ENCODE measurements at places on chromosomes 1 and 21.

DNA sequence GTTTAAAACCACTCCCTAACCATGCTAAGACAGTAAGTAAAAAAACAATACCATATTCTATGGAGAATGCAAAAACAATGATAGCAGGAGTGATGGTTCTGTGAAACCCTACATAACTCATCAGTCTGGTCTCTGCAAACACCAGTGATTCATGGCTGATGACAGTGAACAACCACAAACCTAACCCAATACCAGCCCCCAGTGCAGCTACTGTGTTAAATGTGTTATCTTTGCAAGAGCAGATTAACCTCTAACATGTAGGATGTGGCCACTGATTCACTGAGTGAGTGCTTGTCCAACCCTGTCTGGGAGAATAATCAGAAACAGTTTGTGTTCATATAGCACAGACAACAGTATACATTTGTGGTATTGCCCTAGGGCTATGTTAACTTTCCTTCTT is 100.2 kb upstream of the COG2 start:
- DNase-seq, result no peak

DNA sequence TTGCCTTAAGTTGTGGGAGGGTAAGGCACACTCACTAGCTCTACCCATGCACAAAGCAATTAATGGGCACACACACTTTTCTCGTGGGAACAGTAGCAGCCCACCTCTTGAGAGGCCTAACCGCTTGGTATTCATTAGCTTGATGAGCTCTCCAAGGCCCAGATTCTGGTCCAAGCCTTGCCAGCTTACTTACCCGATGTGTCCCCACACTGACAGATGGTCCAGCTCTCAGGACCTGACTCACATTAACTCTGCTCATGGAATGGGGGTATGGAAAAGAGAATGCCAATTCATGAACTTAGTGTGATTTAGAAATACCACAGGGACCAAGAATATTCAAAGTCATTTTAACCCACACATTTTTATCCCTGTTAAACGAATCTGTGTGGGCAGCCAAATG is 106.8 kb upstream of the CACHD1 start:
- DNase-seq, result no peak

DNA sequence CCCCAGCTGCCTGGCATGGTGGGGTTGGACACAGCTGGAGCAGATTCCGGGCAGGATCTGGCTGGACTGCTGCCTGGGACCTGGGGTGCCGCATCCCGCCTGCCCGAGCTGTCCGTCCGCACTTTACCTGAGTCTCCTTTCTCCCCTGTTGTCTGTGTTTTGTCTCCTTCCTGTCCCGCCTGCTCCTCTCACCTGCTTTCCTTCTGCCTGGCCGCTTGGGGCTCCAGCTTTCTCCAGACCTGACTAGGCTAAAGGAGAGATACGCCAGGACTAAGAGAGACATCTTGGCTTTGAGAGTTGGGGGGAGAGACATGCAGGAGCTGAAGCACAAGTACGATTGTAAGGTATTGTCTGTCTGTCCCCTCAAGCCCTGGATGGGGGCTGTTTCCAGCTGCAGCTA is 73.3 kb downstream of the ARHGEF10L start:
- DNase-seq, result no peak

DNA sequence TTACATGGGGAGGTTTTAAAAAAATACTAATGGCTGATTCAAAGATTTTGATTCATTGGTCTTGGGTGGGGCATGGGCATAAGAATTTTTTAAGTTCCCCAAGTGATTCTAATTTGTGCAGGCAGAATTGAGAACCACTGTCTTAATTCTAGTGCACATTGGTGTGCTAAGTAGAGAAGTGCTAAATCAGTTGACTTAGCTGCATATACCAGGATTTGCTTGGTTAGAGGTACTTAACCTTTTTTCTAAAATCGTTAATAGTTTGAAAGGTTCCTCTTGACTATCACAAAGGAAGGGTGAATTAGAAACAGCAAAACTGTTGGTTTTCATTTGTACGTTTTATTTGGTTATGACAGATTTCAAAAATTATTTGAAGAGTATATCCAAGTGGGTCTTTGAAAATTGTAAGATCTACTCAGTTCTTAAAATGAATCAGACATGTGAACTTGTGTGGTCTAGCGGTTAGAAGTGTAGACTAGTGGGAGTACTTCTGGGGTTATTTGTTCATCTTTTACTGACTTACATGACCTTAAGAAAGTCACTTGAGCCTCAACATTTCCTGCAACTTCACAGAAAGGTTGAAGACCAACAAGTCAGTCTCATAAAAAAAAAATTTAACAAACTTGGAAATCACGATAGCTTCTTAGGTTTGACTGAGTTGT is 66.7 kb downstream of the RPAP2 start:
- no peak for DNase-seq

DNA sequence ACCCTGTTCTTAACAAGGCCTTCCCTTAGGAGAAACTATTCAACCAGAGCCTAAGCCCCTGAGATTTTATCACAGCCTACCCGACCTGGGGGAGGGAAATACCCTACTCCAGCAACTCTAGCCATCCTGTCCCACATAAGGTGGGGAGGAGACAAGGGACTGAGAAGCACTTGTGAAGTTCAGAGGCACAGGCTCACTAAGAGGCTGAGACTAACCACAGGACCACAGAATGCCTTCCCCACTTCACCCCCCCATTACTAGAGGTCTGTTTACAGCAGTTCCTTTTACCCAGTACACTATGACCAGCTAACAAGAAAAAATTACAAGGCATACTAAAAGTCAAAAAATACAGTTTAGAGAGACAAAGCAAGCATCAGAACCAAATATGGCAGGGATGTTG is 86.8 kb downstream of the TEX35 start:
- no peak for DNase-seq

- no peak for DNase-seq
Observed at GRCh38 chr1:189550498-189550897, 927.2 kb downstream of the BRINP3 start.

- no peak for DNase-seq
Observed at GRCh38 chr1:210402560-210402959, 73.9 kb downstream of the HHAT start.

DNA sequence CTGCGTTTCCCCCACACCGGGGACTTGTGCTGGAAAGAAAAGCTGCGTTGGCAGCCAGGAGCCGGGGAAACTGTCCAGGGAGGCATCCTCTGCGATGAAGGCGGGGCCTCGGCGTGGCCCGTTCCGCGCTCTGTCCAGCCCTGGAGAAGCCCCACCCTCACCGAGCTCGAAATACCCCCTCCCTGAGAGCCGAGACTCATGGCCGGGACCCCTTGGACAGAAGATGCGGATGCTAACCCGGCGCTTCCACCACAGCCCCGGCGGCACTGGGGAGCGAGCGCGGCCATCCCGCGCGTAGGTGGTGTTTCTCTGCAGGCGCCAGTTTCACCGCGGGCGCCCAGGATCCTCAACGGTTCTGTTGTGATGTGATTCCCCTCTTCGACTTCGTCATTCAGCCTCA is 31.6 kb downstream of the PDE9A start:
- DNase-seq, result peak; percentile 60

DNA sequence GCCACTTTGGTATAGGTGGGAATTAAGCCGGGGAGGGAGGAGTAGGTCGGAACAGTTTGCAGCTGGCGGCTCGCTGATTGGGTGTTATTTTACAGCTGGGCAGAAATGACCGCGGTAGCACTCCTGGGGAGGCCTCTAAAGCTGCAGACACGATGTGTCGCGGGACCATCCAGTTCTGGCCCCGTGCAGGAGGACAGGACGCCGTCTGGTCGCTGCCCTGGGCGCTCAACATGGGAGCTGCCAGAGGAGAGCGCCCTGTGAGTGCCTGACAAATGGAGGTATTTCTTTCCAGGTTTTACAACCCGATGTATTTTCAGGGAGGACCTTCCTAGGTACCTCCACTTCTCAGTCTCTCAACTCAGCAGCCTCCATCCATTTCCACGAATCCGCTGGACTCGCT is 46.2 kb downstream of the CDC7 start:
- DNase-seq, result no peak

- DNase-seq, result peak; percentile 49
Observed at GRCh38 chr1:225977937-225978748, 21.0 kb downstream of the SDE2 start.

DNA sequence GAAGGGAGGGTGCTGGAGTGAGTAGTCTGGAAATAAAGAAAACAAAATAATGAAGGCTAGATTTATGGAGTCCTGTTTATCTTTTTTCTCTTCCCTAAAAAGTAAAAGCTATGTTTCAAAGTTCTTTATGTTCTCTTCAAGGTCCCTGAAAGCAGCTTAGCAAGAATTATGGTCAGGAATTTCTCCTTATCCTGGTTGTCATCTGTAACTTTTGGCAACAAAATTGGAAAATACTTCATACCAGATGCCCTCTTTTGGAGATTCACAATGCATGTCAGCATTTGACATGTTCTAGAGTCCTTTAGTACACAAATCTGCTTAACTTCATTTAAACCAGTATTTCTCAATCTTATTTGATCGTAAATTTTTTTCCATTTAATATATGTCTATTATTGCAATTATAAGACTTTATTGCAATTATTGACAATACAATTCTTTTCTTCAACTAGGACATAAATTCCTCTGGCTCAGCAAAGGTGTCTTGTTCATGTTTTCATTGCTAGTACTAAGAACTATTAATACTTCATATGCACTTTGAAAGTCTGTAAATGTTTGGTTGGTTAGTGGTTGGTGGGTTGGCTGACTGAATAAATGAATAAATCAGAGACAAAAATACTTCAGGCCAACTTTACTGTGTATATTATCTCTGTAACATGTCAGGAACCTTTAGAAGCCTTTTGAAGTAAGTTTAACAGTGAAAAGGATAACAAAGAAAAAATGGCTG is 101.5 kb downstream of the ATP1B1 start:
- DNase-seq, result no peak

- DNase-seq, result peak; percentile 69
Observed at GRCh38 chr21:35204850-35205541, 155.9 kb upstream of the RUNX1 start.

DNA sequence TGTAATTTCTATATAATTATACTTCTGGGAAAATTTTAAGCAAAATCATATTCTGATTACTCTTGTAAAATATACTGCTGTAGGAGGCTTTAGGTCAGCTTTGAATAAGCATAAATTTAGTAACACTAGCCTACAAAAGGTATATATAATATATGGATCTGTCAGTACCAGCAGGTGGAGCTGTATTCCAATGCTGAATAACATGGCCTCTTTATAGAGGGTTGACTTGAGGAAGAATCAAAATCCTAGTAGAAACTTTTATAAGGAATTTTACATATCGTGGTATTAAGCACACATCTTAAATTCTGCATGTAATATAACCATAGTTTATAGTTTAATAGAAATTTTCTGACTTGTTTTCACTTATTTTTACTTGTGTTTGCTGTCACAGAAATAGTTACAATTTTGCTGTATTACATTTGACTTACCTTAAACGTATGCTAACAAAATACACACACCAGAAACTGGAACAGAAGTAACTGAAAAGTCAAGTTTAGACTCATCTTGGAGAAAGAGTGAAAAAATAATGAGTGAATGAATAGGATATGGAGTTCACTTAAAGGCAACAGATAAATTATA is 79.3 kb downstream of the HMCN1 start:
- no peak for DNase-seq

- no peak for DNase-seq
Observed at GRCh38 chr21:22754746-22755145, 1756.5 kb downstream of the NCAM2 start.

DNA sequence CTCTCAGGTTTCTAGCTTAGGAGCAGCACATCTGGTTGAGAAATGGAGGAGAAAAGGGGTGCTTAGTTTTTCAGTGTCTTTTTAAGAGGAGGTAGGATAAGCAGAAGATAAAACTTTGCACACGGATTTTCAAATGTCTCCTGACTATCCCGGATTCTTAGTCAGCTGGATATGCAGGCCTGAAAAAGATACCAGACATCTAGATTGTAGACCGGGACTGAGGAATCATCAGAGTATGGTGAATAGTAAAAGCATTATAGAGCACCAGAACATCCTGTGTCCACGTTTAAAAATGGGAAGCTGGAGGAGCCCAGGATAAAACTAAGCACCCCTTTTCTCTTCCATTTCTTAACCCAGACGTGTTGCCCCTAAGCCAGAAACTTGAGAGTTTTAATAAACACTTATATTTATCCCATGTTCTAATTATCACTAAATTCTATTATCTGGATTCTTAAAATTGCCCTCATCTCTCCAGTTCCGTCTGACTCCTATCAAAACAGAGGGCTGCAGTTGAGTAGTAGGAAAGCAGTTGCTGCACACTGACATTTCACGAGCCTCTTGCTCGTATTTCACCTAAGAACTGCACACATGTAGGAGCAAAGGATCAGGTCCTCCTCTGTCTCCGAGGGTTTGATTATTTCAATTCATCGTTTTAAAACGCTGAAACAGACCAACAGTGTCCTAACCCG is 609 bp downstream of the PIGK start:
- DNase-seq, result no peak

DNA sequence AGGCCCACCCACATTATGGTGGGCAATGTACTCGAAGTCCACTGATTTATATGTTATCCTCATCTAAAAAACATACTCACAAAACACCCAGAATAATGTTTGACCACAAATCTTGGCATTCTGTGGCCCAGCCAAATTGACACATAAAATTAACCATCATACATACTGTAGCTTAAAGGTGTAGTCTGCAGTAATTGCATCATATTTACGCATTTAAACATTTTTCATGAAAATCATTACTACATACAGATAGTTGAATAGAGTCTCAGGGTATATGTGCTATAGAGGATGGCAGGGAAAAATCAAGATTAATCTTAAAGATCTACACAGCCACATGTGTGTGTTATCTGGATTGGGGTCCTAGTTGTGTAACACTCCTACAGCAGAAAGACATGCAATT is 14.5 kb downstream of the ZNF697 start:
- no peak for DNase-seq

DNA sequence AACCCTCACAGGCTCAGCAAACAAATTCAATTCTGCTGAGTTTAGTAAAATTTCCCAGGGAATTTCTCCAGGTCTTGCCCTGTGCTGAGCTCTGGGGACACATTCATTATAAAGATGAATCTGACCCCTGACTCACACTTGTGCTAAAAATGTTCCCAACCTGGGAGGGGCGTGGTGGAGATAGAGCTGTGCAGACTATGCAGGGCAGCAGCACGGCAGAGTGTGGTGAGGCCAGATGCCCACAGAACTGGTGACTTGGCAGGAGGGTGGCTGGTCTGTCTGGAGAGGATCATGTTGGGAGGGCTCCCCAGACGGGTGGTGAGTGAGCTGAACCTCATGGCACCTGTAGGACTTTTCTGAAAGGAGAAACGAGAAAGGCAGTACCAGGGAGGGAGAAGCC is 31.6 kb downstream of the FAAH start:
- no peak for DNase-seq

DNA sequence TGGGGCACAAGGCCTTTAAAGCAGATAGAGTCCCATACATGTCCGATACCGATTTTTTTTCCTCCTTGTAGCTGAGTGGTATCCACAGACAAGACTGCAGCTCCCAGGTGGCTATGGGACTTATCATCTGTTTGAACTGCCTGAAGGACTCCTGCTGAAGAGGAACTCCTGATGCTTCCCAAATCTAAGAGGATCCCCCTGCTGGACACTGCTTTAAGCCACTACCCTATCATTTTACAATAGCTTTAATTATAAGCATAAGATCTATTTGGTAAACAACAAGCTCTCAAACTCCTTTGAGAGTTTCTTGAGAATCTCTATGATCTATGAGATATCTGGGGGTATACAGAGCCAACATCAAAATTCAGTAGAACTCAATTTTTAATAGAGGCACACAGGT is 11.7 kb downstream of the NDC1 start:
- no peak for DNase-seq
